ENCODE measurements at places on chromosomes 16 and 17.

GRCh38 chr16:67804853-67805542, 1.4 kb downstream of the RANBP10 start:
- no peak for DNase-seq

- no peak for DNase-seq
Measured at GRCh38 chr17:59346876-59347407, 15.5 kb downstream of the YPEL2 start.

GRCh38 chr16:88325976-88326375, 56.8 kb upstream of the ZNF469 start:
- DNase-seq = peak; percentile 41

DNA sequence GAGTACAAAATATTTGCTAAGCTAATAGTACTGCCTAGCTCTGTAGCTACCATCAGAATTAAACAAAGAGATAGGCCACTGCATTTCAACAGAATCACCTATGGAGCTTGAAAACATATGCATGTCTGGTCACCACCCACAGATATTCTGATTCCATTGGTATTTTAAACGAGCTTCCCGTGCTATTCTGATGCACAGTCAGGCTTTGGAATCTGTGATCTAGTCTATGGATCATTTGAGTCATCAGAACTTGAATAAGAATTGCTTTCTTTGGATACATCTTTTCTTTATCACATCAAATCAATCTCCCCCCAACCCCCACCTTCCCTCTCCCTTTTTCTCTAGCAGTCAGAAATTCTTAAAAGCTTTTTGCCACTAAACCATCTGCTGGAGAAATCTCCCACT, 124.7 kb downstream of the NPIPB5 start:
- no peak for DNase-seq

DNA sequence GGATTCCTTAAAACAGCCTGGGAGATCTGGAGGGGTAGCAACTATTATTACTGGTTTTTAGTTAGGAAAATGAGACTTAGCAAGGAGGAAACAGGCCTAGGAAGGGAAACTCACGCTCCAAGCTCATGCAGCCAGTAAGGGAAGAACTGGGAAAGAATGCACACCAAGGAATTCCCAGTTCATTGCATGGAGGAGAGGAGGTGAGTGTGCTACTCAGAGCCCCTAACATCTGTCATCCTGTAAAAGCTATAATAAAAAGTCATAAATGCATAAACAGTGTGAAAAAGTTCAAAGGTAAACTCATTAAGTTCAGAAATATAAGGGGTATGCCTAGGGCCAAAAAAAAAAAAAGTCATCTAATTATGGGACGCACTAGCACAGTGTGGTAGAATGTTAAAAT, 25.9 kb downstream of the TMEM98 start:
- DNase-seq = no peak

DNA sequence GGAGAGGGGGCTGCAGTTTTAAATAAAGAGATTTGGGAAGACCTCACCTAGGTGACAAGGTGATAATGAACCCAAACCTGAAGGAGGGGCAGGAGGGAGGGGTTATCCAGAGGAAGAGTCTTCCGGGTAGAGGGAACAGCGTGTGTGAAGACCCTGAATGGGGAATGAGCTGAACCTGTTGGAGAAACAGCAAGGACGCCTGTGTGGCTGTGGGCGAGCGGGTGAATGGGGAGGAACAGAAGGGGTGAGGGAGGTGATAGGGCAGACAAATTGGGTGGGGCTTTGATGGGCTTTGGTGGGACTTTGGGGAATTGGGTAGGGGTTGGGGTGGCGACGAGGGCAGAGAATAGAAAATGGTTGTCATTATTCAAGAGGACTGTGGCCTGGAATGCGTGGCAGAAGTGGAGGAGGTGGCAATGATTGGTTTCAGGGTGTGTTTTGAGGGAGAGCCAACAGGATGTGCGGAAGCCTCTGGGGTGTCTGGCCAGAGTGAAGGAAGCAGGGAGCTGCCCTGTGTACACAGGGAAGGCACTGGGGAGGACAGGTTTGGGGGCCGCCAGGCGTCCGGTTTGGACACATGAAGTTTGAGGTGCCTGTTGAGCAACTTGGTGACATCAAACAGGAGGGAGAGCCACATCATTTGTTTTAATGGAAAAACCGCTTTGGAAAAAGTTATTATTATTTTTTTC, 48.7 kb downstream of the NKD1 start:
- no peak for DNase-seq

GRCh38 chr16:49529411-49530045, 155.9 kb downstream of the C16orf78 start:
- peak; percentile 56 for DNase-seq

DNA sequence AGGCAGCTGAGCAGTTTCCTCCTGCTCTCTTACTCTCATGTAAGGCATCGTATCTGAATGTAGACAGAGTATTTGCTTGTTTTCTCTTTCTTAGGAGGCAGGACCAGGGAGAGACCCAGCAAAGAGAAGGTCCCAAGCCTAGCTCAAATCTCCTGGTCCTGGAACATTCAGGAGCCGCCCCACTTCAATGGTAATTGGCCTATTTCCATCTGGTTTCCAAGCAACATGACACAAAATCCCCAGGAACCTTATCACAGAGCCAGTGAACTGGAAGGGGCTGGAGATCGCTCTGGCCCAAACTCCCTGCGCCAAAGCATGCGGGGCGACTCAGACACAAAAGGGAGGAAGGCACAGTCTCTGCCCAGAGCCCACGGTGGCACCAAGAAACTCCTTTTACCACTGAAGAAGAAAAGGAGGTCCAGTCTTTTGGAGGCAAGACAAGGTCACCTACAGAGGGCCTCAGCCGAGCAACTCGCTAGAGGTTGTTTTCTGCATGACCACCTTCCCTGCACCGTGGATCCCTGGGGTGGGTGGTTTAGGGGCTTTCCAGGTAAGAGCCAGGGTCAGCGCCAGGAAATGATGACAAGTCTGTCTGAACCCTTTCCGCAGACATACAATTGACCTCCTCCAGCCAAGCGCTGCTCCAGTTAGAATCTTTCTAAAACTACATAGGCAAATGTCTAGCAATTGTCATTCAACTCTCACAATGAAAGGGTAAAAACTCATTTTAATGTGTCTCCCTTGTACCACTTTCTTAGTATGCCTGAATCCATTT, 394.7 kb downstream of the SOX9 start:
- no peak for DNase-seq

DNA sequence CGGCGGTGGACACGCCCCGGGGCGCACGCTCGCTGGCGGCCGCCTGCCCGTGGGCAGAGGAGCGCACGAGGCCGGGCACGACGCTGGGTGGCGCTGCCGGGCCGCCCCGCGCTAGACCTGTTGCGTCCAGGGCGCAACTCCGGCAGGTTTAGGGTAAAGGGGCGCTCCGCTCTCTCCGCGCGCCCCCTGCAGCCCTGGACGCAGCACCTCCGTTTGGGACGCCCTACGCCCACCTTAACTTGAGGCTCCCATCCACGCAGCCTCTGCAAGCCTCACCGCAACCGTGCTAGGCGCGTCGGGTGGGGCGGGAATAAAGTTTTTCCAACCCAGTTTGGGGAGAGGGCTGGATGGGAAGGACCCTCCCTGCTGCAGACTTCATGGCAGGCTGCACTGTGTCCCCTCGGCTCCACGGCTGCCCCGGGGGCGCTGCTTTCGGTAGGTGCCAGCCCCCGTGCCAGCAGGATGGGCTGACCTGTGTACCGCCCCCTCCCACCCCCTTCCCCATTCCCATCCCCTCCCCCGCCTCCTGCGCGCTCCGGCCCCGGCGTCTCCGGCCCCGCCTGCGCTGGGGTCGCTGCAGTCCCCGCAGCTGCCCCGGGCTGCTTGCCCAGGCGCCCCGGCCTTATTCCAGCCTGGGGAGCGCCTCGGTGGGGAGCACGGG, at the start of gene SYT17:
SYT17 (plus strand) TSS at position 531 of the 661 bp plus-strand sequence. CDS start 407 bp downstream, outside the sequence.
- DNase-seq = peak; percentile 76

GRCh38 chr17:35449371-35449931, 885 bp upstream of the SLFN13 start:
- DNase-seq = peak; percentile 75

- DNase-seq = no peak
Measured at GRCh38 chr17:71011391-71011790, 842.1 kb downstream of the KCNJ2 start.

DNA sequence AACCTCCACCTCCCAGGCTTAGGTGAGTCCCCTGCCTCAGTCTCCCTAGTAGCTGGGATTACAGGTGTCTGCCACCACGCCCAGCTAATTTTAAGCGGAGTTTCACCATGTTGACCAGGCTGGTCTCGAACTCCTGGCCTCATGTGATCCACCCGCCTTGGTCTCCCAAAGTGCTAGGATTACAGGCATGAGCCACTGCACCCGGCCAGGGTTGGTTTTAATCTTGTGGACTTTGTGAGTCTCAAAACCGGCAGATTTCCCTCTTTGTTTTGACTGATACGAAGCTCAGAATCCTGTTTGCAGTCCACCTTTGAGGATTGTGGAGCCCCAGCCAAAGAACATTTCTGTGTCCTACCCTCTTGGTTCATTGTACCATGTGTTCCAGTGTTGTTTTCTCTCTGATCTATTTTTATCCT, 16.4 kb upstream of the CPSF4L start:
- no peak for DNase-seq

DNA sequence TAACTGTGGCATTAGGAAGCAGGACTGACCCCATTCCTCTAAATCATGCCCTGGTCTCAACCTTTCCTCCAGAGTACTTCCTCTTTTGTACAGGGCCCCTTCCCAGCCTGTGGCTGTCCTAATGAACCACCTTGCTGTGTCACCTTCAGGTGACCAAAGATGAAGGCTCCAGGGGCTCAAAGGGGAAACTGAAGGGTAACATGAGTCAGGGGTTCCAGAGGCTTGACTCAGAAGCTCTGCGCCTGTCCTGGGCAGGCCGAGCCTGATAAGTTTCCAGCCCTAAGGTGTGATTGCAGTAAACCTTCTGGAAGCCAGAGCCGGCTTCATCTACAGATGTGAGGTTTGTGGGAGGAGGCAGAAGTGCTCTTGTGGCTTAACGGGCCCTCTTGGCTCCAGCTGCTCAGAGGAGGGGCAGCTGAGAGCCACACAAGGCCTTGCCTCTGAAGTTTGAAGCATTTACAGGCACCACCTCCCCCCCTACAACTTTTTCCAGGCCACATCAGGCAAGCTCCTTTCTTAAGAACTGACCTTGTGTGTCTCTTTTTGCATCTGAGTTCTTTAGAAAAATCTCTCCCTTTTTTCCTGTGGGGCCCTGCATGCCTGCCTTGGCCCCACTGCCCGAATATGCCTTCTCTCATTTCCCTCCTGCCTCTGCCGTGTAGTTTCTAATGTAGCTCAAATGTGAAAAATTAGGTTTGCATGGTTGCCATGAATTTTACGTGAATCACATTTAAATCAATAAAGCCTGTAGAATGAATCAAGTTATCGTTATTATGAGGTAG, 149.9 kb downstream of the CLEC16A start:
- DNase-seq = no peak

DNA sequence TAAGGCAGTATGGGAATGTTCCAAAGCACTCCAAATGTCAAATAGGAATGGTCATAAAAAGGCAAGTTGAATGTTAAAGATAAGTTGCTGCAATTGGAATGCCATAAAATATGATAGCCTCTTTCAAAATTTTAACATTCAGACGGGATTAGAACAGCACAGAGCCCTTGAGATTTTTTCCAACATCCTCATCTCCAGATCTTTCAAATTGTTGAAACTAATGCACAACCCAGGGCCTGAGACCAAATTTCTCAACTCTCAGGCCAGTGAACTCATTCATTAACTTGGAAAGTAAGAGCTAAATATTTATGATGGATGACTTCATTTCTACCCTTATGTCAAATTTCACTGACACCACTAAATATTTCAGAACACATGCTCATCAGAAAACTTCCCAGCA, 346.5 kb upstream of the XYLT1 start:
- DNase-seq = no peak

DNA sequence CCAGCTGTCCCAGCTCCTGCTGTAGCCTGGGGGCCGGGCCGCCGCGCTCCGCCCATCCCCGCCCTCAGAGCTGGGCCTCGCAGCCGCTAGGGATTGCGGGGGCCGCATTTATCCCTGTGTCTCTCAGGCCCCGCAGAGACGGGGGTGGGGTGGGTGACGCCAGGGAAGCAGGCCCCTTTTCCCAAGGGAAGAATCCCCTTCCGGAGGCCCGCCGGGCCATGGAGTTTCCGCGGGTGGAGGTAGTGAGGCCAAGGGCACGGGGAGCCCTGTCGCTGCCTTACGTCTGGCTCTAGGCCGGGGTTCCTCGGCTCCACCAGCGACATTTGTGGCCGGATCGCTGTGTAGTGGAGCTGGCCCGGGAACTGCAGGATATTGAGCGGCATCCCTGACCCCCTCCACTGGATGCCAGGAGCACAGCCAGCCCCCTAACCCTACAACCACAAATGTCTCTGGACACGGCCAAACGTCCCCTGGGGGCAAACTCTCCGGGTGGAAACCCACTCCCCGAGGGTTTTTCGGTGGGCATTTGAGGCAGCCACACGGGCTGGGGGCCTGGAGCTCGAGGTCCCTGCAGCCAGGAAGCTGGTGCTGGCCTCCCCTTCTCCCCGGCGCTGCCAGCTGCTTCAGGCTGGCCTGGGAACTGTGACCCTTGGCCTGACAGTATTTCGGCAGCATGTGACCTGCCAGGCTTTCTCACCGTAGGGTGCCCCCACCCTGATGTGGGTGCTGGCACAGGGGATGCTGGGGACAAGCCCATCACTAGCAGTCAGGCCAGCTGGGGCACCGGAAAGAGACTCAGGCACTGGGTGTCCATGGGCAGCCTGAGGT, 12.0 kb upstream of the CD300A start:
- DNase-seq = peak; percentile 98

DNA sequence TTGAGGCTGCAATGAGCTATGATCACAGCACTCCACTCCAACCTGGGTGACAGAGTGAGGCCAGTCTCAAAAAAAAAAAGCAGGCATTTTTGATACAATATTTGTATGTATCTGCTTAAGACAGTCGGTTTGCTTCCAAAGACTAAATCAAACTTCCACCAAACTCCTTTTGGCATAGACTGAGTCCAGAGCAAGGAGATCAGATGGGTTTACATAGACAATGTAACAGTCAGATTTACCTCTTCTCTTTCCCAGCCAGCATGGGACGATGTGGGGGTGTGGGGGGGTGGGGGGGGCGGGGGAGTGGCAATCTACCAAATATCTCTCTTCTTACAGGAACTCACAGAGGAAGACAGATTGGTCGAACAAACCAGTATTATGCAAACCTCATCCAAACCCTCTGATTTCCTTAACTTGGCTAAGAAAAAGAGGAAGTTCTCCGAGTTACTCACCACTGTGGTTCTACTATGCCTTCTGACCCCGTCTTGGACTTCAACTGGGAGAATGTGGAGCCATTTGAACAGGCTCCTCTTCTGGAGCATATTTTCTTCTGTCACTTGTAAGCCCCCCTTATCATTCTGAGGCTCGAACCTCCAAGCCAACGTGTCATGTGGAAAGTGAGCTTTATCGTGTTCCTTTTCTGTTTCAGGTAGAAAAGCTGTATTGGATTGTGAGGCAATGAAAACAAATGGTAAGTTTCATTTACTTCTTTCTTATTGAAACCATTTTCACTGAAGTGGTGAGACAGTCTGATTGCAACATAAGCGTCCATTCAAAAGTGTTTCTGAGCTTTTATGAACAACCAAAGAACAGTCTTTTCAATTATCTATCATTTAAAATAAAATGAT, at the start of gene MILR1:
MILR1 (plus strand) TSS at position 451 of the 848 bp plus-strand sequence; CDS start at position 505, 54 bp downstream.
- no peak for DNase-seq

- no peak for DNase-seq
Measured at GRCh38 chr17:537133-537532, 177.5 kb downstream of the VPS53 start.

All from kidney (tissue), 22 donors.